ENCODE measurements at places on chromosomes 3 and 15.

- ATAC-seq = no peak
Observed at GRCh38 chr3:133938770-133939462, 43.2 kb upstream of the RAB6B start.

- ATAC-seq = peak; percentile 16
Observed at GRCh38 chr15:44718180-44718926, 7.0 kb downstream of the B2M start.

GRCh38 chr3:71690341-71690841 is 34.8 kb downstream of the EIF4E3 start:
- no peak for ATAC-seq

DNA sequence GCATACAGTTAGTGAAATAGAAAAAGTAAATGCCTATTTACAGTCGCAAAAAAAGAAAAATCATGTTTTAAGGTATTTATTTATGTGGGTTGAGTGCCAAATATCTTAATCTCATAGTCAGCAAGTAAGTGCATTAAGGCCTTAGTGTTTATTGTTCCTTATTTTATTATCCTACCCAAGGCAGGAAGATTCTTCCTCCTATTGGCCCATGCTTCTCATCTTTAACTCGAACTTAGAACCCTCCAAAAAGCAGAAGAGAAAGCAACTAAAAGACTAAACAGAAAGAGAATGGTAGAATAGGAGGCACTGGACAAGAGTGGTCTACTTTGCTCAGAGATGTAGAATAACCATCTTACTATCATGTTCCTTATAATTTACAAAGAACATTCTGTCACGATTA is 7.5 kb downstream of the RFX7 start:
- ATAC-seq = no peak

GRCh38 chr3:120623727-120624093 is 27.6 kb downstream of the NDUFB4 start:
- ATAC-seq = no peak
